Regular cardiac myocyte (primary cell): ENCODE measurements at places on chromosomes 6 and 20. TPM values are rescaled to one million over a fixed set of nuclear protein-coding genes. Genes with fewer than 3 reads are reported as not detected.

The GUCA1A gene
- total RNA-seq: not detected in 2 replicates

The C6orf62 gene
- 87.9 and 119 TPM in 2 replicates for total RNA-seq

The RGS19 gene
- total RNA-seq: 6.3 and 7.0 TPM in 2 replicates

The ERVFRD-1 gene
- total RNA-seq: not detected in 2 replicates

The TXLNB gene
- under 0.01 and 0.28 TPM in 2 replicates for total RNA-seq

The RFX6 gene
- not detected in 2 replicates for total RNA-seq

The VARS1 gene
- 32.4 and 91.3 TPM in 2 replicates for total RNA-seq

The TNNC2 gene
- 0.56 TPM in 1 of 2 replicates, not detected in the other for total RNA-seq

The KCNB1 gene
- total RNA-seq: under 0.01 TPM in 2 replicates

The RAET1G gene
- total RNA-seq: 0.77 TPM in 1 of 2 replicates, not detected in the other

The EDN1 gene
- total RNA-seq: 46.8 and 87.4 TPM in 2 replicates

The SLC13A3 gene
- total RNA-seq: 0.38 and 2.3 TPM in 2 replicates

The HUS1B gene
- 0.77 and 1.1 TPM in 2 replicates for total RNA-seq

The PACRG gene
- total RNA-seq: under 0.01 TPM in 1 of 2 replicates, not detected in the other

The BEND6 gene
- total RNA-seq: 10.0 and 13.8 TPM in 2 replicates

The XKR7 gene
- total RNA-seq: under 0.01 TPM in 1 of 2 replicates, not detected in the other

The SYCP2 gene
- total RNA-seq: 0.77 and 1.1 TPM in 2 replicates

The ABHD12 gene
- total RNA-seq: 58.9 and 61.4 TPM in 2 replicates

The CBLN4 gene
- not detected in 2 replicates for total RNA-seq

The LYRM2 gene
- total RNA-seq: 24.5 and 27.6 TPM in 2 replicates

The TUBE1 gene
- total RNA-seq: 17.8 and 33.3 TPM in 2 replicates

The GSTA1 gene
- total RNA-seq: not detected in 2 replicates

The WFDC6 gene
- not detected in 2 replicates for total RNA-seq

The LY6G6F gene
- not detected in 2 replicates for total RNA-seq

The TRIM40 gene
- total RNA-seq: not detected in 2 replicates

The ACOT13 gene
- 5.4 and 6.7 TPM in 2 replicates for total RNA-seq

The ARMH2 gene
- total RNA-seq: not detected in 2 replicates

The MDFI gene
- total RNA-seq: 1.3 and 2.8 TPM in 2 replicates

The ARMC2 gene
- 1.5 and 6.2 TPM in 2 replicates for total RNA-seq

The PPP1R3G gene
- 1.7 and 8.7 TPM in 2 replicates for total RNA-seq

The AGPAT4 gene
- 4.0 and 6.8 TPM in 2 replicates for total RNA-seq

The GPSM3 gene
- 1.5 and 1.7 TPM in 2 replicates for total RNA-seq

The NDRG3 gene
- 16.5 and 16.6 TPM in 2 replicates for total RNA-seq

The CNKSR3 gene
- 2.5 and 2.7 TPM in 2 replicates for total RNA-seq

The MYCT1 gene
- 19.7 and 22.2 TPM in 2 replicates for total RNA-seq

The ANKRD66 gene
- total RNA-seq: not detected in 2 replicates
